NCI-H345 (cell line): ENCODE measurements at places on chromosomes 5 and 9.

- DNase-seq, result peak; percentile 21
Observed at GRCh38 chr9:114616684-114617520, 5.8 kb downstream of the TMEM268 start.

- DNase-seq, result no peak
Observed at GRCh38 chr5:42832060-42832459, 20.4 kb upstream of the SELENOP start.

DNA sequence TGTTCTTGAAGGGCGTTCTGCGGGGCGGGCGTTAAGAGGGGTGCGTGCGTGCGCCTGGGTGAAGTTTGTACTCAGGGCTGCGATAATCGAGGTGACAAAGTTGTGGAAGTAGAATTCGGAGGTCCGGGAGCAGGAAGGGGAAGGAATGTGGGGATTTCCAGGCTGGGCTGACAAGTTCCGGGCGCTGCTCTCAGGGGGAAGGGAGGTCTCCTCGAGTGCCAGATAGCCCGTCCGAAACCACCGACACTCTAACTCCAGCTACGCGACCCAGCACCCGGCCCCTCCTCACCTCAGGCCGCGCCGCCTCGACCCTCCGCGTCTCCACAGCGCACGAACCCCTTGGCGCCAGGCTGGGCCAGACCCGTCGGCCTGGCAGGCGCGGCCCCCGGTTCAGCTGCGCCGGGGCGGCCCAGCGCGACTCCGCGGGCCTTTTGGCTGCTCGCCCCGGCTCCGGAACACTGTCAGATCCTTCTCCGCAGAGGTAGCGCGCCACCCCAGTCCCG is at the start of gene IL6ST:
IL6ST (minus strand) TSS at position 469 of the 503 bp plus-strand sequence. CDS start 18,685 bp downstream, outside the sequence.
- DNase-seq, result peak; percentile 36

- peak; percentile 73 for DNase-seq
Observed at GRCh38 chr9:33778700-33779351, 16.5 kb upstream of the PRSS3 start.

DNA sequence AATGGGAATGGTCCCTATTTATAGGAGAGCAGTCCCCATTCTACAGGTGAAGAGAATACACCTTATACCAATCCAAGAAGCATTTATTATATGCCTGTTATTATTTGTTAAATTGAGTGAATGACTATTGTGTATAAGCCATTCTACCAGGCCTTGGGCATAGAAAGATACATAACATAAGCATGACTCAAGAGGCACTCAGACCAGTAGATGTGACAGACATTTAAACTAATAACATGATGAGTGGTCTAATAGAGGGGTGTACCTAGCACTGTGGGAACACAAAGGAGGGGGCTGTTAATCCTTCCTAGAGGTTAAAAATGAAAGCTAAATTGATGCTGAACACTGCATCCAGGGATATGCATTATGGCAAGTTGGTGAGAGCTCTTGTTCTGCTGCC is 145.0 kb upstream of the TNC start:
- DNase-seq, result peak; percentile 26

- no peak for DNase-seq
Observed at GRCh38 chr5:120767178-120767820, 303.2 kb downstream of the PRR16 start.

DNA sequence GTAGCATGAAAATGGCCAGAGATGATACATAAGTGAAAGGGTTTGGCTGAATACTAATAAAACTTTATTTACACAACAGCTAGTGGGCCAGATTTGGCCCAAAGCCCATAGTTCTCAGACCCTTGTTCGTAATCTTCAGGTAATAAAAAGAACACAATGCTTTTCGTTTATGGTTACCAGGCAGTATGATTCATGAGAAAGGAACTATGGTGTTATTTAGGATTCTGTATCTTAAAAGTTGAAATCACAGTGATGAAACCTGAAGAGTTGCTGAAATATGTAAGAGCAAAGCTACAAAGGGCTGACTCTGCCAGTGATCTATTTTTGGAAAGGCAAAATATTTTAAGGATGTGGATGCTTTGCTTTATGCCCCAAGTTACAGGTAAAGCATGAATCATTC is 192.7 kb downstream of the SMC2 start:
- no peak for DNase-seq

DNA sequence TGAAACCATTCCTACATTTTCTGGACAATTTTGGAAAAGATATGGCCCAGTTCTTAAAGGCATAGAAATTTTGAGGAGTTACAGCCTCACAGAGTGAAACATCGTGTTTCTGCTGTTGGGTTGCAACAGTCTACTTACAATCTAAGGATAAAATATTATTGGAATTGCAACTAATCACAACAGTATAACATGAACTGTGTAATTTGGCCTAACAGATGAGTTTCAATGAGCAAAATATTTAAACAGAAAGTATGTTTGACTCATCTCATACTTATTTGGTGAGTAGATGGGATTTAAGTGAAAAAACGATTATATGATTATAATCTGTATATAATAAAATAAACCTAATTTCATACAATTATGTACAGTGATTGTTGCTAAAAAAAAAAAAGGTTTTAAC is 1061.8 kb downstream of the CDH12 start:
- DNase-seq, result no peak

DNA sequence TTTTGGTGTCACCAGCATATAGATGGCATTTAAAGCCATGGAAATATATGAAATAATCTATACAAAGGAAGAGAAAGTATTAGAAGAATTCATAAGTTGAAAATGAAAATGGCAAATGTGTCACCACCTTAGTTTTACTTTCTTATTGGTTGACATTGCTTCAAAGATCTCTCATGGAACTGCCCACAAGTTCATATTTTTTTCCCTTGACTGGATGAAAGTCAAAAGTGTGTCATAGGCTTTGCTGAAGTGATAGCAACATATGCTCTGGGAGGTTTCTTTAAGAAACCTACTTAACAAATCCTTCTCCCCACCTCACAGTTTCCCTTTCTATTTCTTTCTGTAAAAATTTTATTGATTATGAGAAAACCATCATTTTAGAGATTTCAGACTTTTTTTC is 127.2 kb downstream of the VPS13A start:
- DNase-seq, result no peak

- no peak for DNase-seq
Observed at GRCh38 chr5:39755986-39756385, 331.2 kb upstream of the DAB2 start.

- DNase-seq, result no peak
Observed at GRCh38 chr5:90488791-90489190, 14.1 kb downstream of the POLR3G start.

DNA sequence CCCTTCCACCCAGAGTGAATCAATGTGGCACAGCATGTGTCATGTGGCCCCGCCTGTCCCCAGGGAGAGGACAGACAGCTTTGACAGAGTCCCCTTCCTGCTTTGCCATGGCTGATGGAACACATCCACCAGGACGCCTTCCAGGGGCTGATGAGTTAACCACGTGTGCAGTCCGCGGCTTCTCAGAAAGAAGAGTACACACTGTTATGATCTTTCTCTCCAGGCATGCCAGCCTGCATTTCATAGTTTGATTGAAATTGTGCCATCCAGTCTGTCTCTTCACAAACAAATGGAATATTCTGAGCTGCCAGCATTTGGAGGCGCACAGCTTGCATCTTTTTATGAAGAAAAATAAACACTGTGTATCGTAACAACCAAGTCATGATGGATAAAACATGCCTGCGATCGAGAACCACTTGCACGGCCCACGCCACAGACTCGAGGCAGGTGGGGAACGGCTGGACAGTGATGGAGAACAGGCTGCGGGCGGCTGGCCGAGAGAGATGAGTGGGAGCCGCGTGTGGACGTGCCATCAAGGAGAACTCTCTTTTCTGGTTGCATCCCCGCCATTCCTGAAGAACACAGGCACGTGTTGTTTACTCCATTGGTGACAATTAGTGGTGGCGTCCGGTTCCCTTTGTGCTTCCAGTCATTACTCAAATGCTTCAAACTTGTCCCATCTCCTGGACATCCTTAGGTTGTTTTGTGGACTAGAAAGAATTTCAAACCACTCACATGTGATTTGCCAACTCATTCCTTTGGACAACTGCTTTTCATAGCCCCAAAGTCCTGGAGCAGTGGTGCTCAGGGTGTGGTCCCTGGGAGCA is 220.2 kb downstream of the AGTPBP1 start:
- DNase-seq, result no peak

GRCh38 chr5:123421773-123422172 is 1.4 kb downstream of the CEP120 start:
- DNase-seq, result no peak

DNA sequence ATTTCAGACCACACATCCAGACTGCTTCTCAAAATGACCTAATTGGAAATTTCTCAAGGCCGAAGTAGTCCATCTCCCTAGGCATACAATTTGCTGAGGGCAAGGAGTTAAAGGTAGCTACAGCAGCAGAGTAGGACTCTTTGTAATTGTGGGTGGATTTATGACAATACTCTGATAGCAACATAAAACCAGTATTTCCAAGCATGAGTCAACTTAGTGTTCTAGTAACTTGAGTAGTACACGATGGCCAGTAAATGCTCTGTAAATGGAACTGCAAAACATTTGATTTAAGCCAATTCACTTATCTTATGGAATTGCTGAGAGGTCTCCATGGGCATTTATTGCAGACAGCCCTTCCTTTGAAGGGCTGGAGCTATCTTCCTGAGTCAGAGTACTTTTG is 352.2 kb downstream of the PLK2 start:
- DNase-seq, result no peak

DNA sequence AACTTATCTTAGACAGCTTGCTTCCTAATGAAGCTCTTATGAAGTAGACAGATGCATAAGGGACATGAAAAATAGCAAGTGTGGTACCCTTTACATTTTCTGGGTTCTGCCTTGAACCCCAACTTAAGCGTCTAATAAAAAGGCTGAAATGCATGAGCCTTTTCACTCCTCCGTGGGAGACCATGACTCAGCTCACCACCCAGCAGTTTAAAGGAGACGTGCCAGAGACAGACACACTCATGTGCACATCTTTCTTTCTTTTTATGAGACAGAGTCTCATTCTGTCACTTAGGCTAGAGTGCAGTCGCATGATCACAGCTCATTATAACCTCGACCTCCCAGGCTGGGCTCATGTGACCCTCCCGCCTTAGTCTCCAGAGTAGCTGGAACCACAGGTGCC is 22.3 kb downstream of the CTXN3 start:
- DNase-seq, result no peak

DNA sequence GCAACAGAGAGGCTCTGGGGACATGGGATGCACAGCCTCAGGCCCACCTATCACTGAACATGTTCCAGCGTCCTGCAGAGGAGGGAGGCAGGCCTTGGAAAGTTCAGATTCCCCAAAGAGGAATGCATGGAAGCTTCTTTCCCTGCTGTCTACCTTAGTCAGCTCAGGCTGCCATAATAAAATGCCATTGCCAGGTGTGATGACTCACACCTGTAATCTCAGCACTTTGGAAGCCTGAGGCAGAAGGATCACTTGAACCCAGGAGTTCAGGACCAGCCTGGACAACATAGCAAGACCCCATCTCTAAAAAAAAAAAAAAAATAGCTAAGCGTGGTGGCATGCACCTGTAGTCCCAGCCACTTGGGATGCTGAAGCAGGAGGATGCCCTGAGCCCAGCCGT is 24.5 kb upstream of the TOR1B start:
- DNase-seq, result no peak

DNA sequence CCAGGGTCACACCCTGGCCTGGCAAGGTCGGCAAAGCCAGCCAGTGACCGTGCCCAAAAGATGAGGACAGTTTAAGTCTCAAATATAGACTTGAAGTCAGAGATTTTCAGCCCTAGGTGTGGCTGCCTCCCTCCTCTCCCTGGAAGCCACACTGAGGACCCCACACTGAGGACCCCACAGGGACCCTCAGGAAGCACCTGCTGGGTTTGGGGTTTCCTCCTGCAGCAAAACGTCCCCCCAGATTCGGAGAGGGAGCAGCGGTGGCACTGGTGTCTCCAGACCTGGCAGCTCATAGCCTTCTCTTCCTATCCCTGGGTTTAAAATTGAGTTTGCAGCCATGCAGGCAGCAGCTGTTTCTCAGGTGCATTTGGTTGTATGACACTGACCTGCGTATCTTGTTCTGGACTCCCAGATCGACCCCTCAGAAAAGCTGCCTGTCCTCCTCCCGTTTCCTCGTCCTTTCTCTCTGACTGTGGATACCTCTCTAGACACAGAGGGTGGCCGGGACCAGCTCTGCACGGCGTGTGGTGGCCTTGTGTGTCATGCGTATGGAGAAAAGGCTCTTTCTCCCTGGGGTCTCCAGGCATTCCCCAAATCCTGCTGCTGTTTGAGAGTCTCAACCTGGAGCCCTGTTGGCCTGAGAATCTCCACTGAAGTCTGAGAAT is 36.6 kb downstream of the MRPL36 start:
- DNase-seq, result no peak

DNA sequence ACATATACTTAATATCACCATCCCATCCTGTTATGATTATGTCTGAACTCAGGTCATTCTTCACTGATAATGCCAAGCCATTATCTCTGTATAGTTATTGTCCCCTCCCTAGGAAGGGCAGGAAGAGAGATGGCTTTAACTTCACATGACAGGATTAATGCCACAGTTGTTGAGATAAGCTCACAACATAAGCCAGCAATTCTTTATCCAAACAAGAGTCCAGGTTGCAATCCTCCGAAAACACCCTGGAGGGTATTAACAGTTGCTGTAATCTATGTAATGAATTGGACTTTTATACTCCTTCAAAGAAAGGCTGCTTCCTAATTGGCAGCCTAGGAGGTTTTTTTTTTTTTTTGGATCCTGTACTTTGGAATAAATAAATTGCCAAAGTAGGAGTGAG is 779.4 kb downstream of the SEMA5A start:
- no peak for DNase-seq

DNA sequence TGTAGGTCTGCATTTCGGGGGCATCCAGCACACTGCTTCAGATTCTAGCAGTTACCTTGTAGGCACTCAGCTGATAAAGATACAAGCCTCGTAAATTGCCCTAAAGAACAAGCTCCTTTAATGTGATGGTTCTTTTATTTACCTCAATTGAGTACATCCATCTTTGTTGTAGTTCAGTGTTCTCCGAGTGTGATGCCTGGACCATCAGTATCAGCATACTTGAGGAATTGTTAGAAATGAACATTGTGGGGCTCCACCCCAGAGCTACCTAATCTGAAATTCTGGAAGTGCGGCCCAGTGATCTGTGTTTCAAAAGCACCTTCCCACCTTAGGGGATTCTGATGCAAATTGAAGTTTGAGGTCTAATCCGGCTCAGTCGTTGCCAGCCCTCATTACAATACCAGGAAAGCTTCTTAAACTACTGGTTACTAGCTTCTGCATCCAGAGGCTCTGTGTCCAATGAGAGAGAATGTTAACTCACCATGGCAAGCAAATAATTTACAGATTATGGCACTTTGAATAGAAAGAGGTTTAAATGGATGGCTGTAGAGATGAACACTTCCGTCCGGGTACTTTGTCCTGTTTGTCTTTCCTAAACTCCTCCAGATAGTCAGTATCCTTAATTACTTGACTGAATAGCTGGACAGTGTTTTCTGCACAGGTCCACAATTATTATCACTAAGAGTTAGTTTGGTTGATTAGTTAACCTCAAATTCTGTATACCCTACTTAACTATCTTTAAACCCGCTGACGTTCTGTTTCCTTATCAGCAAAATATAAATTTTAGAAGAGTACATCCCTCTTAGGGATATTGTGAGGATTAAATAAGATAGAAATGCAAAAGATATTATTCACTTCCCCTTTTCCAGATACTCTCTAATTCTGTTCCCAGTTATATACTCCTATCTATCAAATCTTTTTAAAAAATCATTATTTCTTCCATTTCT is 47.9 kb downstream of the RAI14 start:
- no peak for DNase-seq

- DNase-seq, result no peak
Observed at GRCh38 chr5:115064380-115064779, 105.3 kb downstream of the TRIM36 start.
